ENCODE measurements at places on chromosomes 3 and 15.

GRCh38 chr3:144358191-144358590, 386.6 kb downstream of the DIPK2A start:
- DNase-seq, result no peak

DNA sequence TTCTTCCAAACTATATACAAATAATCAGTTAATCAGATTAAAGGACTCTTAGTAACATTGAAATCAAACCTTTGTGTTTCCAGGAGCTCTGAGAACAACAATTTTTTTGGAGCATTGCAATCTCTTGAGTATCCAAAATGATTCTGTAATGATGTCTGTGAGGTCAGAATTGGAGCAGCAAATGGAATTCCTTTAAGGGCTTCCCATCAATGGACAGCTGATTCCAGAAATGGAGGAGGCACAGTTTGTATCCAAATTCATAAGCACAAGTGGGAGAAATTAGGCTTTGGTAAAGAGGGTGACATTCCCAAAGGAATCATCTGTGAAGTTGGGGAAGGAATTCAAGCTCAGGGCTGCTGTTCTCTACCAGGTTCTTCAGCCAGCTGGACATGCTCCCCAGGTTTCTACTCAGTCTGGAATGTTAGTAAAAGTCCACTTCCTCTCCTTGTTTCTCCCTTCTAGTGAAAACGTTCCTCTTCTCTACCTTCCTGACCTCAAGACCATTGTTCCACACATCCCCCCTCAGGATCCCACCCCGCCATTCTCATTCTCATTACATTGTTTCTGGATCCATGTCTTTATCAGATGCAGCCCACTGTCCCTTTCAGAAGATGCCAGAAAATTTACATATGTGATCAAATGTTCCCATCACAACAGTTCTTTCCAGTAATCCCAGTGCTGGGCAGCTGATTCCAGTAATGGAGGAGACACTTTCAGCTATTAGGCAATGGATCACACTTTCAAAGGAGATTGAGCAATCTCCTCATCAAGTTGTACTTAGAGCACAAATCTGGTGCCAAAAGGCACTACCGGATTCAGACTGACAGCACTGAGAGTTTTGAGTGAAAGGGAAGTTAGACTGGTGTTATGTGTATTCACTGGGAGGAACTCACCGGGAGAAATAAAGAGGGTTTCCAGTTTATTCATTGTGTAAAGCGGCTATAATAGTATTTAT, 391.3 kb upstream of the TPRG1 start:
- DNase-seq, result no peak

DNA sequence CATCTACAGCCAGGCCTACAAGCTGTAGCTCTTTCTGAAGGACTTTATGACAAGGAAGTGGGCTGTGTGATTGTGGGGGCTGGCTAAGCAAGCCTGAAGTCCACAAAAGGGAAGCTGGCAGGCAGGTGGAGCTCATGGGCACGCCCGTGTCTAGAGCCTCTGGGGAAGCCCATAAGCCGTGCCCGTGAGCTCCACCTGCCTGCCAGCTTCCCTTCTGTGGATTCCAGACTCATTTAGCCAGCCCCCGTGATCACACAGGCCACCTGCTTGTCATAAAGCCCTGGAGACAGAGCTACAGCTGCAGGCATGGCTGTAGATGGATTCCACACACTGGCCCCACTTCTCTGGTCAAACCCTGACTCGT, 15.2 kb downstream of the EFCC1 start:
- DNase-seq, result peak; percentile 73

DNA sequence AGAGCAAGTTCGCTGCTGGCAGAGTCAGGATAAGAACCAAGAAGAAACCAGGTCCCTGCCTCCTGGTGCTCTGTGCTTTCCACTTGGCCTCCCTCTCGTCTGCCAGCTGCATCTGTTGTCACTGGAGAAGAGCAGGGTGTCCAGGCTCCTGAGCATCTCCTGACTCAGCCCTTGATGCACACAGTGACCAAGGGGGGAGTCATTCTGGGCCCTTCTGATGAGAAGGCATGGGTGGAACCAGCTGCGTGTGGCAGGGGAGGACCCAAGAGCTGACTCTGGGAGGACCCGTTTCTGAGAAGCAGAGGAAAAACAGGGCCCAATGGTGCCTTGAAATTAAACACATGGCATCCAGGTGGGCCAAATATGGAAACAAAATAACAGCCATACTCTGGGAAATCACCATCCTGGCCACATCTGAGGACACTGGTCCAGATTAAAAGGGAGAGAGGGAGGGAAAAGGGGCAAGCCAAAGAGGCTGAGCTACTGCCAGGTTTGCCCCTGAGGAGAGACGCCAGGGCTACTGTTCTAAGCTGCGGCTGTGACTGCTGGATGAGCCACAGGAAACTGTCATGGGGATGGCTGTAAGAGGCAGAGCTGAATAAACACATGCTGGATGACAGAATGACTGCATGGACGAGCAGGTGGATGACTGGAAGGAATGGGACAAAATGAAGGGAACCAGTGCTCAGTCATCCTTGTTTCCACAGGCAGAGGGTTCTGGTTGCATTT, 58.1 kb upstream of the CA12 start:
- peak; percentile 73 for DNase-seq

DNA sequence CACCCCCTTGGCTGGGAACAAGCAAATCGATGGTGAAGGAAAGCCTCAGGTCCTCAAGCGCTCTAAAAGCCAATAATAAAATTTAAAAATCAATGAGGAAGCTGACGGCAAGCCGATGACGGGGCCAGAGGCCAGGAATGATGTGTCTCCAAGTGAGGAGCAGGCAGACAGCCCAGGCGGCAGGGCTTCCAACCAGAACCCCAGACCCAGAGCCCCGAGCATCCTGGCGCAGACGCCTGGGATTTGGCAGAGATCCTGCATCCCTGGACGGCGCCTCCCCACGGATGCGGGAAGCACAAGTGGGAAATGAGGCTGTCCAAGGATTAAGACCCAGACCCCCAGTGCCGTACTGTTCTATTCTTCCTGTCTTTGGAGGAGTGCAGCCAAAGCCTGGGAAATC, 123.0 kb upstream of the PROK2 start:
- no peak for DNase-seq

DNA sequence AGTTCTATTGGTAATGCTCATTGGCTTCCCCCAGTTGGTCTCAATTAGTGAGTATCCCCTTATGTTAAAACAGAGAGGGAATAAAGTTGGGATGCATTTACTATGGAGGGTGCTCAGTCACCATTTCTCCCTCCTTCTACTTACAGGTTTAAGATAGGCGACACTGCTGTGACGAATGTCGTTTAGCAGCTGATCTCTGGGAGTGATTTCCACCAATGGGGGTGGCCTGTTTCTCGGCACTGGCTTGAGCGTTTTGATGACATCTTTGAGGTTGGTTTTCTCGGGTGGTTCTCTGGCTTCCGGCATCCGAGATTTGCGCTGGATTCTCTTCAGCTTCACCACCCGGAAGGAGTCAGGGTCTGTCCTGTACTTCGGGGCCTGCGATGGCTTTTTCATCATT, 3.8 kb downstream of the LMOD3 start:
- DNase-seq, result no peak

DNA sequence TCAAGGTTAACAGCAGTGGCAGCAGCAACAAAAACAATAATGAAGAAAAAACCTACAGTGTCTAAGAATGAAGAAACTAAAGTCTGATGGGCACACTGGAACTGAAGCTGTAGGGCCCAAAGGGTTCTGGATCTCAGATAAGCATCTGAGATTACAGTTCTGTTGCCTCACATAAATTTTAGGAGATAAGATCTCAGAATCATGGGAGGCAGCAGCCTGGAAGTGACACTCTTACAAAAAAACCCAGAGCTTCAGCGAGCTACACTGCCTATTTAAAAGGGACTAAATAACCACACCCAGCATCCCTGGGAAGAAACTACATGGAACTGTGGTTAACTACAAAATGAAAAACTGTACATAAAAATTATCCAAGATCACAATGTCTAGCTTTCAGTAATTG, 61.2 kb downstream of the PLD1 start:
- DNase-seq, result no peak

GRCh38 chr3:125652349-125652748, 57.1 kb upstream of the OSBPL11 start:
- DNase-seq, result no peak

- DNase-seq, result no peak
Measured at GRCh38 chr15:73717206-73717605, 33.0 kb downstream of the CD276 start.

- DNase-seq, result no peak
Measured at GRCh38 chr3:90136456-90137191, 1029.2 kb downstream of the EPHA3 start.

DNA sequence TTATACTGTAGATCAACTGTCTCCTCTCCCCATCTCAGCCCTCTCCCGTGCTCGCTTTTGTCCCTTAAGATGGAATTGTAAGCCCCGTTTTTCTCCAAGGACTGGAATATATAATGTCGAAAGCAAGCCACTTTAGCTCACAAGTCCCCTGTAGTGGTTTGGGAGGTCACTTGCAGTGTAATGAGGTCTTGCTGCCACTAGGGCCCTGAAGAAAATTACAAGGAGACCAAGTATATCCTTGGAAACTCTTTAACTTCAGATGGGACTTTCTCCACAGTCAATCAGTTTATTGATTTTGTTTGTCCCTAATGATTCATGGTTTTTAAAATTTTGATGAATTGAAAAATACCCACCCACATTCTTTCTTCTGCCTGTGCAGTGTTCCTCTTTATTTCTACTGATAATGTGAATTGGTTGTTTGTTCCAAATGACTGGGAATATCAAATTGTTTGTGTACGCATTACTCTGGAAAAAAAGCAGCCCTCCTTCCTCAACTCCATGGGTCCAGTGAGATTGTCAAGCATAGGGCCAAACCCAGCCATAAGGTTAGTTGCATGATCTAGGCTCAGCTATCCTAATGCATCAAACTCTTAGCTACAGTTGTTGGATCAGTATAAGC, 294.8 kb downstream of the MCTP2 start:
- no peak for DNase-seq

DNA sequence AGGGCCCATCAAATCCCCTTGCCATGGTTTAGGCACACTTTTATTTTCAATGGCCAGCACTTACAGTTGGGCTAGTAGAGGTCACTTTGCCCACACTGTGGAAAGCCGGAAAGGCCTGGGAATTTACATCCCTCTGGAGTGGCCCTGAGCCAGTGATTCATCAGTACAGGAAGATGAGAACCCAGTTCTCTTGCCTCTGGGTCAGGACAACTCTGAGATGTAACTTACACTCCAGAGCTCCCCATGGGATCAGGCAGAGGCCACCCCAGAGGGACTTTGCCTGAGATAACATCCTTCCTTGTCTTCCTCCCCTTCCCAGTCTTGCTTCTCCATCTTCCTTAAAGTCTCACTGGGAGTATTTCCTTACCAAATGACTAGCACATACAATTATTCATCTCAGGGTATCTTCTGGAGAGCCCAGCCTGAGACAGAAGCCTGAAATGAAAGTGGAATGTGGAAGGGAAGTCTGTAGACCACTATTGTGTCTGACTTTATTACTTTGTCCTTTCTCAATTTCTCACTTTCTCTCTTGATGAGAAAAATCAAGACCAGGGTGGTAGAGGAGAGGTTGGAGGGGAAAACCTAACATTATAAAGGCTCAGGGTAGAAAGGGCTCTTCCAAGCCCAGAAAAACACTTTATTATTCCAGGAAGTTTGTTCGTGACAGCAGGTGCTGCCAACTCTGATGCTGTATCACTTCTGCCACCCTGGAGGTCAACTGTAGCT, 220.8 kb downstream of the ZNF621 start:
- no peak for DNase-seq

- DNase-seq, result no peak
Measured at GRCh38 chr15:73918784-73919183, 7.5 kb upstream of the LOXL1 start.

DNA sequence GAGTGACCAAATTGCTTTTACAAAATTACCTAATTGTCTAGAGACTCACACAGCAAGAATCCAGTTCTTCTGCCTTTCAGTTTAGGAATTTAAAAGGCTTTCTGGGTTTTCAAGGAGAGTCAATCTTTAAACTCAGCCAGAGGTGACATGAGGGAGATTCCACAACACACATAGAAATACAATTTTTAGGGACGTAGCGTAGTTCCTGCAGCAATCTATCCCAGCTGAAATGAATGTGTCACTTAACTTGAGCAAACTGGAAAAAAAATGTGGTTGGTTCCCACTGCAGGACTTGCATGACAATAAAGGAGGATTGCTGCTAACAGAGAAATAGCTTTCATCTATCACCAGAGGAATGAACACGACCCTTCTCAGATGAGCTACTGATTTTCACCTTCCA, 269.7 kb downstream of the OTOL1 start:
- DNase-seq, result no peak

DNA sequence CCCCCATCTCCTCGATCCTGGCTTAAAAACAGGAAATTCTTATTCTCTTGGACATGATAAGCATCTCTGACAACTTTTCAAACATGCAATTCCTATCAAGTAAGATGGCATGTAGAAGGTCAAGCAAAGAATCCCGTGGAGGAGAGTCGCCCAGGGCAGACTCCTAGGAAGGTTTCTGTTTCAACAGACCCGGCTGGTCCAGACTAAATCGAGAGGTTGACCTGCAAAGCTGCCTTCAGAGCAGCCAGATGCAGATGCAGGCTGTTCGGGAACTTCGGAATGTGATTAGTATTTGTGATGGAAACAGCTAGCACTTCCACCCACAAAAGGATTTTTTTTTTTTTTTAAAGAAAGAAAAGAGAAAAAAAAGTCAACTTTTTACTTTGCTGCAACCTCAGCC, 216.8 kb downstream of the NR1D2 start:
- DNase-seq, result no peak

DNA sequence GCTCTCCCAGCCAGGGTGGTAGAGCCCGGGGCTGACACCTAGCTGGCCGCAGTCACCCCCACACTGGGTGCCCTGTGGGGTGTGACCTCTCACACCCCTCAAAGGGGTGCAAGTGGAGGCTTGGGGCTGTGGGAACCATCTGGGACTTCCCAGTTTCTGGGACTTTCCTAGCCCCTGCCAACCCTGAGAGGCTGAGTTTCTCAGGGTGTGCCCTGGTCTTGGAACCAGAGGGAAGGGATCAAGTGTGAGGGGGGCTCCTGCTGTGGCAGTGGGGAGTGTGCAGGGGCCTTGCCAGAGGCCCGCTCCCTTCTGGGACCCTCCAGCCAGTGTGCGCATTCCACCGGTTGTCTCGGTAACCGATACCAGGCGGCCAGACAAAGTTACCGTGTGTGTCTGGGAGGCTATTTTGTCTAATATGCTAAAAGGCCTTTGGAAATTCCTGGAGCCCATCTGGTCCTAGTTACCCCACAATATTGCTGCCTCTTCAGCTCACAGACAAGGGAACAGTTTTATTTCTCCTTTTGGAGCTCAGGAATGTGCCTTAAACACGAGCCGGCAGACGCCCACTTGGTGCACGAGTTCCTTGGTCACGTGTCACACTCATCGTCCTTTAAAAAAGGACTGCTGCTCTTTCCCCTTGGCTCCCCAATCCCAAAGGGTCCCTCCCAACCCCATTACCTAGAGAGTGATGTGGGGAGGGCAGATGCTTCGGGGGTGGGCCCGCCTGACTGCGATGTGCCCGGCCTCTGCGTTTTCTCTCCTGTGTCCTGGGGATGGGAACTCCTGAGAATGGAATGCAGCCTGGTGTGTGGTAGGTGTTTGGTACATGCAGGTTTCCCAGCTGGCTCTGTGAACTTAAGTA, 33.2 kb downstream of the HDAC11 start:
- no peak for DNase-seq

- peak; percentile 92 for DNase-seq
Measured at GRCh38 chr15:99137111-99137546, 32.2 kb downstream of the SYNM start.
